ENCODE measurements at places on chromosomes 5 and 9.

- no peak for DNase-seq
These were observed 705.7 kb downstream of the CETN3 start for GRCh38 chr5:89703817-89704216.

GRCh38 chr5:78533356-78533755, 115.2 kb downstream of the LHFPL2 start:
- no peak for DNase-seq

GRCh38 chr9:128011071-128011817, 30.5 kb upstream of the EEIG1 start:
- no peak for DNase-seq

GRCh38 chr5:158011422-158011821, 152.5 kb upstream of the CLINT1 start:
- DNase-seq = no peak

- no peak for DNase-seq
These were observed 2.5 kb downstream of the C1QTNF3 start for GRCh38 chr5:34040472-34040871.

- no peak for DNase-seq
These were observed 89.0 kb upstream of the NIPAL4 start for GRCh38 chr5:157370967-157371366.

DNA sequence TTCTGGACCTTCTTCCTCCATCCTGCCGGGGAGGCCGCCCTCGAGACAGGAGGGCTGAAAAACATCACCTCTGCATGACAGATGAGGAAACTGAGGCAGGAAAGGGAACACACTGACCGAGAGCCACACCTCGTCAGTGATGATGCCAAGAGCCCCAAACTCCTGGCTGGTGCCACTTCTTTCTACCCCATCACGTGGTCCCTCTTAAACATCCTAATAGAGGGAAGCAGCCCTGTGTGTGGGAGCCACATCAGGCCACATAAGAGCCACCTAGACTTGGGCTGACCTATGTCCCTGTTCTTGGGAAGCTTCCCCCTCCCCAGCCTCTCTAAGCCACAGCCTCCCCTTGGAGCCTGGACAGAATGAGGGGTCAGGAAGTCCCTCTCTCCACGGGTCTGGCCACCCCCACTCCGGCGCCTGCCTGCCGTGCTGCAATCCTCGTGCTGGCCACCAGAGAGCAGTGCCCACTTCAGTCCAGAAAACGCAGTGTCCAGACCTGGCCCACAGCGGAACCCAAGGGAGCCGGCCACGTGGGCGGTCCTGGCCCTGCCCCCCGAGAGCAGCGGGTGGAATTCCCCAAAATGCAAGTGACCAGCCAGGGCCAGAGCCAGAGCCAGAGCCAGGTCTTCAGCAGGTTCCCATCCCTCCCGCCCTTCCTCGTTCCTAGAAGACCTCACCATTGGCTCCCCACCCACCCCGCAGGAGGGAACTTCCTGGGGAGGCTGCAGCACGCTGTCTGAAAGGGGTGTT, 54.7 kb upstream of the SARDH start:
- DNase-seq = peak; percentile 55

GRCh38 chr9:88182501-88182900, 44.2 kb upstream of the SPATA31C2 start:
- no peak for DNase-seq

DNA sequence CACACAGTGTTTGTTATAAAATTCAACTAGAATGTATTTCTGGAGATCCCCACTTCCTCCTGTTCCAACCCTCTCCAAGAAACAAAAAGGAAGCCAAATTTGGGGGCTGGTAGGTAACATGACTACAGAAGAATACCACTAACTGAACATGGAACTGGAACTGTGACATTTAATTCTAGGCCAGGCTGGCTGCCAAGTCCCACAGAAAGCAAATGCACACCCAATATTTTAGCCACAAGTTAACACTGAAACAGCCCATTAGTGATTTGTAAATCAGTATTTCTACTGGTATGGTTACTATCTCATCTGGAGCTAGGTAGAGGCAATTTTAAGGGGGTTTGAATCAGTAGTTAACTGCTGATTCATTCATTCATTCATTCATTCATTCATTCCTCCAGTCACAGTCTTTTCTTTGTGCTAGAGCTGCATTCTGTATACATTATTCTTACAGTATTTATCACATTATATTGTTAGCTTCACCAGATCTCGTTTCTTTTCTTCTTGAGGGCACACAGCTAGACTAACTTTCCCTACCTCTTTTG, 131.7 kb upstream of the GDNF start:
- no peak for DNase-seq

DNA sequence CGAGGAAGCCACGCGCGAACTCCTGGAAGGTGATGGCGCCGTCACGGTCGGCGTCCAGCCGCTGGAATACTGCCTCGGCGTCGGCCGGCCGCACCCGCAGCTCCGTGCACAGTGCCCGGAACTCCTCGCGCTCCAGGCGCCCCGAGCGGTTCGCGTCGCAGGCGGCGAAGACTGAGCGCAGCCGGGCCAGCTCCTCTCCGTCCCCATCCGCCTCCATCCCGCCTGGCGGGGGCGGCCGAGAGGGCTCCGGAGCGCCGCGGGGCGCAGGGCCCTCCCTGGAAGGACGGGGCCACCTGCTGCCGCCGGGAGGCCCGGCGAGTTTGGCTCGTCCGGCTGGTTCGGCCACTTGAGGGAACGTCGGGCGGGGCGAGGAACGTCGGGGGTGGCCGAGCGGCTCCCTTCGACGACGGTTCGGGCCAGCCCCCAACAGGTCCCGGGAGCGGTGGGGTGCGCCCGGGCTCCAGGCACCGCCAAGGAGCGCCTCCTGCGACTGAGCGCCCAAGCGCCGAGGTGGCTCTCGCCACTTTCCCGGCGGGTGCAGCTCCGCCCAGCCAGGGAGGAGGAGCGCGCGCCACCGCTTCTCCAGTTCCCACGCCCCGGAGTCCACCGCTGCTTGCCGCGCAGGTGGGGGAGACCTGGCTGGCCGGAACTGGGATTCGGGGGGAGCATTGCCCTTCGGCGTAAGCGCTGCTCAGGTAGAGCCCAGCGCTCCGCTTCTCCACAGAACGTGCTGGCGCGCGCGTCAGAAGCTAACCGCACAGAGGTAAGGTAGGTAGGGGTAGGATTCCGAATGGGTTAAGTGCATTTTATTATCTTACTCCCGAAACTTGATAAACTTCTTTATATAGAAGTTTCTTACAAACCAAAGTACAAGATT, at the start of gene RASEF:
TSS of gene RASEF (minus strand) at position 492 of the 877 bp plus-strand sequence. CDS start at position 217, 275 bp downstream.
- peak; percentile 79 for DNase-seq

DNA sequence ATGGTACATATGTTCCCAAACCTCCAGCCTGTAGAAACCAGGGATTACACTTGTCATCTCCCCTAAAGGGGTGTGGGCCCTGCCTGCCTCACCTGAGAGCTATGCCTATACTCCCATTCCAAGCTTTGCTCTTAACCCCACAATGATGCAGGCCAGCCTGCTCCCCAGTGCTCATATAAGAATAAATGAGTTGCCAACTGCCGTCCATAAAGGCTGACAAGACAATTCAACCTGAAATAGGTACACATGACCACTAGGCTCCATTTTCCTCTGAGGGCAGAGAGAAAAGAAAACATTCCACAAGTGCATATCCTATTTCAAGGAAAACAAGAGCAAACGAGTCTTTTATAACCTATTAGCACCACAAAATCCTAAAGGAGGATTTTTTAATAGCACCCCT, 28.4 kb downstream of the SKP1 start:
- DNase-seq = no peak

- DNase-seq = no peak
These were observed 28.7 kb downstream of the PTTG1 start for GRCh38 chr5:160450164-160450932.

DNA sequence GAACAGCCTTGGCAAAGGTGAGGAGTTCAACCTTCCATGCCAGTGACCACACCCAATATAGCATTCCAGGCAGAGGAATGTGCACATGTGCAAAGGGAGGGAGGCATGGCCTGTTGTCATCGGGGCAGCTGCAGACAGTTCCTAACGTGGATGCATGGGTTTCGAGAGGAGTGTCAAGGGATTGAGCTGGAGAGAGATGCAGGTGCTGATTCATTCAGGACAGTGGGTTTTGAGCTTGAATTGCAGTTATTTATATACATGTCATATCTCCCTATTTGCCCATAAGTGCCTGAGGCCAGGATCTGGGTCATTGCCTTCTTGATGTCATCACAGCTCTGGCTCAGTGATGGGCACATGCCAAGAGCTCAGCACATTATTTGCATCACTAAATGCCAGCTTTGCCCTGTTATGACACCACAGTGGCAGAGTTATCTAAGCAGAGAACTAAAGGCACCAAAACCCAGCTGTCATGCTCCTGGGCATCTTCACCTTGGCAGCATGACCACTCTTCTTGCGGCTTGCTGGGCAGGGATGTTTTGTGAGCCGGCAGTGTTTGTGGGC, 278.0 kb downstream of the NTRK2 start:
- no peak for DNase-seq

- DNase-seq = no peak
These were observed 75.8 kb downstream of the MACROH2A1 start for GRCh38 chr5:135323227-135323626.

DNA sequence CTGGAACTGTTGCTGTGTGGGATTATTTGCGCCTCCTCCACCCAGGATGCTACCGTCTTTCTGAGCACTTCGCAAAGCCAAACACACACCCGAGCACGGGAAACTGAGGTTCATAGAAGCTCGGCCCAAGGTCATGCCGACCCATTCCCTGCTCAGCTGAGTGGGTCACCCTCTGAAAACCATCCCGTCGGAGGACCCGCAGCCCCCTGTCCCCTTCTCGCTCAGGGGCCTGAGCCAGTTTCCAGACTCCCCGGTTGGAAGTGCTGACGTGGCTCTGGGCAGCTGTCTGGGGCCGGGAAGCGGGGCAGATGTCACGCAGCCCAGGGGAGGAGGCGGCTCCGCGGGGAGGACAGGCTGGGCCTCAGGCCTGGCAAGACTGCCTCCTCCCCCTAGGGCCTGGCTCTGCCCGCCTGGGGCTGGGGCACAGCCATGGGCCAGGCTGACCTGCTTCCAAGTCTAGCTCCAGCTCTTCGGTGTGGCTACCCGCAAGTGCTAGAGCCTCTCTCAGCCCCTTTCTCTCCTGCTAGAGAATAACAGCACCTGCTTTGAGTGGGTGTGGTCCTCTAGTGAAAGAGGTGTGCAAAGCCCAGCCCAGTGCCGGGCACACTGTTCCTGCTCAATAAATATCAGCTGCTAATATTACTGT, 9.9 kb upstream of the CXXC5 start:
- no peak for DNase-seq

- DNase-seq = no peak
These were observed 19.1 kb downstream of the TMEM232 start for GRCh38 chr5:110707260-110707844.

DNA sequence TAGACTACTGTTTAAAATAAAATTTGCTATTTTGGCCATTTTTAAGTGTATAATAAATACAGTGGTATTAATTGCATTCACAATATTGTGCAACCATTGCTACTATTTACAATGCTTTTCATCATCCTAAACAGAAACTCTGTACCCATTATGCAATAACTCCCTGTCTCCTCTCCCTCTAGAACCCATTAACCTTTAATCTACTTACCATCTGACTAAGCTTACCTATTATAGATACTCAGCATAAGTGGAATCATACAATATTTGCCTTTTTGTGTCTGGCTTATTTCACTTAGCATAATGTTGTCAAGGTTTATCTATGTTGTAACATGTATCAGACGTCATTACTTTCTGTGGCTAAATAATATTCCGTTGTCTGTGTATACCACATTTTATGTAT, 25.9 kb downstream of the CD14 start:
- DNase-seq = no peak

DNA sequence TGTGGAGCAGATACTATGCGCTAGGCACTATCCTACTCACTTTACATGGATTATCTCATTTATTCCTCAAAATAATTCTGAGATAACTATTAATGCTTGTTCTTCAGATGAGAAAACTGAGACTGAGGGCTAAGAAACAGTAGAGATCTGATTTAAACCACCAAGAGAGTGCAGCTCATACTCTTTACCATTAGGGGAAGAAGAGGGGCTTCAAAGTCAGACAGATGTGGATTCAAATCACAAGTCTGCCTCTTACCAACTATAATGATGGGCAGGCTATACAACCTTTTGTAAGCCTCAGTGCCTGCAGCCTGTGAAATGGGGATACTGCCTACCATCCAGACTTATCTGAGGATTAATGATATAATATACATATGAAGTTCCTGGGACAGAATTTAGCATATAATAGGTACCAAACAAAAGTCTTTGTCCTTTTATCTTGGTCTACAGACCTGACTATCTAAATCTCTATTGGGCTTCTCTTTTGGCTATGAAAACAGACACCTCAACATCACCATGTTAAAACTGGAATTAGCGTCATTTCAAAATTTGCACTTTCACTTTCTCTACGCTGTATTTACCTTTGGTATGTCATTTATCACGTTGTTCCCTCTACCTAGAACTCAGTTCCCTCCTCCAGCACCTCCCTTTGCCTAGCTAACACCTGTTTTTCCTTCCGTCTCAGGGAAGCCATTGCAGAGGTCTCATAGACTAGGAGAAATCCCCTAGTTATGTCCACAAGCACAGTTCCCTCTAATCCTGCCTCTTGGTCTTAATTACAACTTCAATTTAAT, 13.8 kb upstream of the TMEM267 start:
- DNase-seq = no peak

- no peak for DNase-seq
These were observed 17.3 kb downstream of the TCF7 start for GRCh38 chr5:134131578-134132350.

DNA sequence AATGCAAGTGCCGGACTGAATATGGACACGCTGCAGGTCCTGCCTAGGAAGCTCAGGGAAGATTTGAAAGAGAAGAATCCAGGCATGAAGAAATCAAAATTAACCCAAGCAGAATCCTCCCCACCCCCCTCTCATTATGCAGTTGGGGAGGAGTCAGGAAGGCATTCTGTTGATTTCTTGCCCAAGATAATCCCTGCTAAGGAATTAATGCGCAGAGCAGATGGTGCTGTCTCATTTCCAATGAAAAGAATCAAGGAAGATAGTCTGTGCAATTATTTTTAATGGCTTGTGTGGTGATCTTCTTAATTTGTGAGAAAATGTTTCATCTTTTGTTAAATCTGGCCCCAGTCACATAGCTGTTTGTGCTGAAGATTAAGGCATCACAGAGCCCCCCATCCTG, 145.0 kb downstream of the ZNF462 start:
- DNase-seq = no peak

- no peak for DNase-seq
These were observed 276.5 kb upstream of the TYRP1 start for GRCh38 chr9:12416716-12417115.

DNA sequence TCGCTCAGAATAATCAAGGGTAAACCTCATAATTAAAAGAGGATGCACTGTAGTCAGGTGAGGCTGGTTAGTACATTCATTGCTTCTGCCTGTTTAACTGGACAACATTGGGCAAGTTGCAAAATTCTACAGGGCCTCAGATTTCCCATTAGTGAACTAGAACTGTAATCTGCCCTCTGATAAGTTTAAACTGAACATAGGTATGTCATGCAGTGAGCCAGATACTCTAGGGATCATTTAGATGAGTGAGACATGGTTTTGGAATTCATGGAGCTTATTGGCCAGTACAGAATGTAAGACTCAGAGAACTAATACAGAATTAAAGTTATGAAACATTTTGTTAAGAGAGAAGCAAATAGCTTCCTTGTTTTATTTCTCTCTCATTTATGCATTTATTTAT, 35.9 kb downstream of the RNF44 start:
- DNase-seq = no peak

GRCh38 chr5:152376886-152377285, 28.2 kb downstream of the NMUR2 start:
- DNase-seq = no peak

GRCh38 chr9:92610470-92611420, 59.2 kb downstream of the IPPK start:
- DNase-seq = no peak

Data from progenitor cell of endocrine pancreas (in vitro differentiated cells).